Nephron progenitor cell (in vitro differentiated cells): ENCODE measurements at places on chromosomes 2 and 18.

DNA sequence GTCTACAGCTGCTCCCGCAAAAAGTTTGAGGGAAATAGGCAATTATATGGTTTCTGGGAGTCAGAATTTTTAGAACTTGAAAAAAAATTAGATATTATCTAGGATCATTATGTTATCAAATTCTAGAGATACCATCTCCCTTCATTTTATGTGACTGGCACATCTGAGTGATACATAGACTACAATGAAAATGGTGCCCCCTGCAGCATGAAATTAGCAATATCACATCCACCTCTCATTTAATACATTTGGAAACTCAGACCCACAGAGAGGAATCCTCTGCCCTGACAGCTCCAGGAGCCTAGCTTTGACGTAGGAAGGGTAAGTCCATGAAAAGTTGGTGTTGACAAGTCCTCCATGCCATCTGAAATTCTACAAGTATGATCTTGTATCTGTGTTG is 381.6 kb downstream of the SUCLG1 start:
- H3K27ac ChIP-seq: no peak overlapping the region
- no peaks in the 10 kb centered on the region for H3K36me3 ChIP-seq
- H3K27me3 ChIP-seq: no peaks in the 10 kb centered on the region
- peak; percentile 17 for DNase-seq
- H3K4me1 ChIP-seq: no peaks in the 10 kb centered on the region

- peak; percentile 41 for DNase-seq
- peaks cover 21% of the 10 kb centered on the region for H3K4me1 ChIP-seq
- no peaks in the 10 kb centered on the region for H3K36me3 ChIP-seq
- no peak overlapping the region for H3K4me3 ChIP-seq
Observed at GRCh38 chr18:78875016-78875777, 104.4 kb upstream of the SALL3 start.

DNA sequence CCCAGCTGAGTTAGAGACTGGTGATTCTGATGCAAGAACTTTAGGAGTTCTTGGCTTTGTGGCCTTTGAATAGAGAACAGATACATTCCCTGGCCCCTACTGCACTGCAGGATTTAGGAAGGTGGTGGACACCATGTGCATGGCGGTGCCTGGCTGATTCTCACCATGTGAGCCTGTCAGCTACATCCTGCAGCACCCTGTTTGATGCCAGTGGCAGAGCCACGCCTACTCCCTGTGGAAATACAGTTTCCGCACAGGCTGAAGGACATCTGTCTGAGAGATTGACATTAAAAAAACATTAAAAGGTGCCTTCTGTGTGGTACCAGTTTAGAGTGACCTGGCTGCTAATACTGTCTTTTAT is 50.0 kb downstream of the KCNE4 start:
- peaks cover 32% of the 10 kb centered on the region for H3K4me1 ChIP-seq
- no peak overlapping the region for H3K27ac ChIP-seq
- H3K36me3 ChIP-seq: no peaks in the 10 kb centered on the region
- H3K4me3 ChIP-seq: no peak overlapping the region
- no peak for DNase-seq

- no peak overlapping the region for H3K27ac ChIP-seq
- DNase-seq: no peak
- H3K4me3 ChIP-seq: no peak overlapping the region
Observed at GRCh38 chr2:60302377-60303126, 250.9 kb downstream of the BCL11A start.

DNA sequence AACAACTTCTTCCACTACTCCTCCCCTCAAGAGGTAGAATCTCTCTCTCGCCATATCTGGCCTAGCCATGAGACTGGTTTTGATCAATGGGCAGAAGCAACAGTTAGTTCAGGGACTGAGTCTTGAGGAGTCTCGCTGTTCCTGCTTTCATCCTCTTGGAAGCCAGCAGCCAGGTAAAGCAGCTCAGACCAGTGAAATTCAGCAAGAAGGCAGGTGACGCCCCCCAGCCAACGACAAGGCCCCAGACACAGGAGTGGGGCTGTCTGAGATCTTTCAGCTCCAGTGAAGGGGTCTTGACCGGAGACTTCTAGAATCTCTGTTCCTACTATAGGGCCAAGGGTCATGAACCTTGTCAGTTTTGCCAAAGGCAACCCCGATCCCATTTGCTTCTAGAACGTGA is 39.7 kb upstream of the ACAA2 start:
- no peak overlapping the region for H3K4me3 ChIP-seq
- H3K27me3 ChIP-seq: peaks cover 3% of the 10 kb centered on the region
- H3K36me3 ChIP-seq: no peaks in the 10 kb centered on the region
- H3K4me1 ChIP-seq: peaks cover 12% of the 10 kb centered on the region

DNA sequence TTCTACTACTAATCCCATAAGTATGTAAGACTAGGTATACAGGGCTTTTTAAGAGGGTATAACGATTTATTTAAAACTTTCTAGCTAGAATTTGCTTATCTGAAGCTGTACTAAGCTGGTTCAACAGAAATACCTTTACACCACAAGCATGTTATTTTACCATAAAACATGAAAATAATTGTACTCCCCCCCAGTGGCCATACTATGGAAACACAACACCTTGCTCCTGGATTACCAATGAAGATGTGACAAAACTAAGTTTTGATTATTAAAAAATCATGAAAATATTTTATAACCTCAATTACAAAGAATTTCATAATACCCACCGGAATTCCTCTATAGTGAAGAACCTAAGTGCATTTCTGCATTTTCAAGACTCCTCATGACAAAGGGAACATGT is 27.3 kb downstream of the LPIN2 start:
- no peak overlapping the region for H3K27ac ChIP-seq
- no peak overlapping the region for H3K4me3 ChIP-seq
- H3K36me3 ChIP-seq: peaks cover 63% of the 10 kb centered on the region
- no peaks in the 10 kb centered on the region for H3K27me3 ChIP-seq
- peaks cover 60% of the 10 kb centered on the region for H3K4me1 ChIP-seq

GRCh38 chr2:27959496-27959895 is 69.0 kb downstream of the BABAM2 start:
- peaks cover 3% of the 10 kb centered on the region for H3K27me3 ChIP-seq
- no peak for DNase-seq
- peaks cover 15% of the 10 kb centered on the region for H3K36me3 ChIP-seq
- H3K4me3 ChIP-seq: no peak overlapping the region
- peaks cover 8% of the 10 kb centered on the region for H3K4me1 ChIP-seq
- no peak overlapping the region for H3K27ac ChIP-seq
